ENCODE measurements at places on chromosomes 2 and 18.
A peak's percentile ranks its signal among the peaks of the same experiment; 100 is the strongest.

GRCh38 chr2:14690926-14691325 lies 58.4 kb downstream of the LRATD1 start:
- no peak for DNase-seq

GRCh38 chr2:45834858-45835257 lies 183.4 kb downstream of the PRKCE start:
- no peak for DNase-seq

DNA sequence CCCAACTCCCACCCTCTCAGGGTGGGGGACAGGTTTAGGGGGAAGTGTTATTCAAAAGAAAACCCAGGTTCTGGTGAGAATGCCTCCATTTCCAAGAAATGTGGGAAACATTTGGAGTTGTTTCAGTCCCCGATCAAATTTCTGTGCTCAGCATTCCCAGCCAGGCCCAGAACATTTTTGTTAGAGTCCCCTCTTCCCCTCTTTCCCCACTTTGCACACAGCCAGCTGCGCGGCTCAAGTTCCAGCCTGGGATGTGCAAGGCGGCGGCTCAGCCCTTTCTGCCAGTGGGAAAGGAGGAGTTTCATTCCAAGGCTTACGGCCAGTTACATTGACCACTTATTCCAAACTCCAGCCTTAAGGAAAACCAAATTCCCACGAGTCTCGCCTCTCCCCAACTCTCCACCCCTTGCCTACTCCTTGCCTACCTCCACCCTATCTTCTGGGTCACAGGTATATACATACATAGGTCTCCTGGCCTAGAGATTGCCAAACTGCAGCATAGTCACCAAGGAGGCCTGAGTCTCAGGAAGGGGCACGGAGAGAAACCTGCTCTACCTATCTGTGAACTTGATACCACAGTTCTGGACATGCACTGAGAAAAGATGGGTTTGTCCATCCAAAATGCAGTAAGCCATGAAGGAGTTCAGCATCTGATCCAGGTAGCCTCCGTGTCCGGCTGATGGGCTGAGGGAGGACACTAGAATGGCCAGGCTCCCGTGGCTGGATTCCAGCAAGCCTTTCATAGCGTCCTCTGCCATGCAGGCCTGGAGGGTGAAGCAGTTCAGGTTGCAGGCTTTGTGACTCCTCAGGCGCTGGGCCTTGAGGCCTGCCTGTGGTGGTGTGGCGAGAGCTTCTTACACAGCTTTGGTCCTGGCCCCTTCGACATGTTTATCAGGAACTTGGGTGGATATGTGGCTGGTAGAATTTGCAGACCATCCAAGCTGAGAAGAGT lies 154.5 kb downstream of the ZFP36L2 start:
- peak; percentile 90 for DNase-seq

GRCh38 chr2:138193416-138194213 lies 229.3 kb downstream of the HNMT start:
- DNase-seq = no peak

- no peak for DNase-seq
Observed at GRCh38 chr2:112648081-112648480, 2.3 kb downstream of the SLC20A1 start.

DNA sequence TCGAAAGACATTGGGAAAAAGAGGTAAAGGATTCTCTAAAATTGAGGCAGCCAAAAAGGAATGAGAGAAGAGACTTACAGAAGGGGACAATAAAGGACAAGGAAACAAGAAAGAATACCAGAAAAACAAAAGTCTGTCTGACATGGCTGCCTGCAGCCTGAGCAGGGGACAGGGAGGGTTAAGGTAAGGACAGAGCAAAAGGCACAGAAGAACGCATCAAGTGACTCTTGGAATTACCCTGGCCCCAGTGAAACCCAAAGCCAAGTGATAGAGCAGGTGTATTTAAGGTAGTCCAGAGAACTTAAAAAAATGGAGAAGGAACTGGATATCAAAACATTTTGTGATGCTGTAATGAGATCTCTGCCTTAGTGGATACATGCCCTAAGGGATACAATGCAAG lies 47.1 kb upstream of the XIRP2 start:
- no peak for DNase-seq

DNA sequence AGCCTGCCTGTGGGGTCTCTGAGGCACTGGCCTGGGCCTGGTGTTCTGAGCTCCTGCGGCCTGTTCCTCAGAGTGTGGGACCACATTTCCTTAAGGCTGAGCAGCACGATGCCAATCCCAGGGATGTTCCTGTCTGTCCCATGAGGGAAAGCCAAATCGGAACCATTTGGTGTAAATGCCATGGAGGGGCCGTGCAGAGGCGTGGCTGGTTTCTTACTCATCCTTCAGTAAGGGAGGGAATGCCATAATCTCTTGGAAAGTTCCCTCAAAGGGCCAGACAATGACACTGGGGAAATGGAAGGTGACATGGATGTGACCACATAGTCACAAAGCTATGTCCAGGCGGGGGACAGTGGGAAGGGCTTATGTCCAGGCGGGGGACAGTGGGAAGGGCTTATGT lies 14.4 kb upstream of the PTMA start:
- no peak for DNase-seq

DNA sequence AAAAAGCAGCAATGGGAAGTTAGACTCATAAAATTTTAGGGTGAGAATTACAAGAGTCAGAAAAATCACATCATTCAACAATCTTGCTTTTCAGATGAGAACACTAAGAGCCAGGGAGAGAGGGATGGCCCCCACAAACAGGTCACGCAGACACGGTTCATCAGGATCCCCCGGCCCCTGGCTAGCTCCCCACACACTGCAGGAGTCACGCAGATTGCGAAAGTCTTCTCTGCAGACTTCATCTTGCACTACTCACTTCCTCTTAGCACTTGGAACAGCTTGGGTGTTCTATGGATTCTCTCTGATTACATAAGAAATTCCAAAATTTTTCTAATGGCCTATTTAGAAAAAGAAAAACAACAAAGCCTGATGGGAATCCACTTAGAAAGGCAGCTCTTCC lies 21.6 kb upstream of the SULT1C2 start:
- DNase-seq = no peak

DNA sequence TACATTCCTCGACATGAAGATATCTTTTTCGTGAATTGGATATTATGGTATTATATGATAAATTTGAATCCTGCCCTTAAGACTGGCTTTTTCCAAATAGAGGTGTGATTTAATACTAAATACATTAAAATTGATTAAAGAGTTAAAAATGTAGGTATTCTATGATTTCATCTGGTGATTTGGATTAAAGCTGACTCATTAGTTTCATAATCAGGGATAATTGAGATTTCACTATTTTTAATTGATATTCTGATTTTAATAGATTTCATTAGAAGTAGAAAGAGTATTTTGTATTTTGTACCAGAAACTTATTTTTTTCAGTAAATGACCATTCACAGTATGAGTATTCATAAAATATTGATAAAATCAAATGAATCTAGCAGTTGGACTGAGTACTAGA lies 524.1 kb downstream of the PLCL1 start:
- no peak for DNase-seq

- DNase-seq = no peak
Observed at GRCh38 chr2:190270298-190270697, 49.3 kb downstream of the HIBCH start.

DNA sequence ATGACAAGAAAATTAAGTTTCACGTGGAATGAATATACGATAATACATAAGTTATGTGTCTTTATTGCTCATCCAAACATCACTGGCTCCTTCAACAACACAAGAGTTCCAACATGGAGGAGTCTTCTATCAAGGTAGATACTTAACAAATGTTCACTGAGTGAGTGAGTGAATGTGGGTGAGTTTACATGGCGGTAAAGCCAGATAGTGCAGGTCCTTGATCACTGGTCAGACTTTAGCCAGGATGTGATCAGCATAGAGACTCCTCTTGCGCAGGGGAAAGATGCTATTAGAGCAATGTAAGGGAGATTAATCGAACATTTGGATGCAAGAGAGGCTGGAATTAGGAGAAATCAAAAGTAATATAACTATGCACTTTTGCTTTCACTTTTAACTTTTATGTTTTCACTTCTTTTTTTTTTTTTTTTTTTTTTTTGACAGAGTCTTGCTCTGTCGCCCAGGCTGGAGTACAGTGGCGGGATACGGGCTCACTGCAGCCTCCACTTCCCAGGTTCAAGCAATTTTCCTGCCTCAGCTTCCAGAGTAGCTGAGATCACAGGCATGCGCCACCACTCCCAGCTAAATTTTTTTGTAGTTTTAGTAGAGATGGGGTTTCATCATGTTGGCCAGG lies 249.0 kb upstream of the ID2 start:
- no peak for DNase-seq

- no peak for DNase-seq
Observed at GRCh38 chr2:150606380-150607060, 119.1 kb upstream of the RND3 start.

- DNase-seq = no peak
Observed at GRCh38 chr2:215900843-215901242, 112.5 kb downstream of the MREG start.

DNA sequence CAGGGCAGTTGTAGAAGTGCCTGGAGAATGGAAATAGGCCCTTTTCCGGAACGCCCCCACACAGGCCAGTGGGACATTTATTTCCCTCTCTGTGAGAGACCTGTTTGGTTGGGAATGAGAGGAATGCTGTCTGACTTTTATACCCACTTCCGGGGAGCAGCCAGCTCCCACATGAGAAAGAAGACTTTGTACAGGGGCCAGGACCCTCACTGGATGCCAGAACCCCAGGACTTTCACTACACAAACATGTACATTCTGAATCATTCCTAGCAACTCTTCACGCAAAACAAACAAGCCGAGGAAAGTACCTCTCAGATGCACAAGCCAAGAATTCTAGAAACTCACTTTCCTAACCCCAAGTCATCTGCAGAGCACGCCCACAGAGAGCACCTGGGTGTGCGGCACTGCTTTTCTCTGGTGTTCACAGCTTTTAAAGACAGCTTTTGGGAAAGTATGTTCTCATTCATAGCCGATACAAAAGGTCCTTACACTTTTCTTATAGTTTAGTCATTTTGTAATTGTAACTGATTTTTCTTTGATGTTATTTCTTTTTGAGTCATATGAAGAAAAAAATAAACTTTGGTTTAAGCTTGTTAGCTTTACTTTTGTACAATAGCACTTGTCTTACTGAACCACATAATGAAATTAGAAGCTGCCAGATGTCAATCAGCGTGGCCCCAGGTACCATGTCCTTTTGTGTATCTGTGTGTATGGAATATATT lies 856.1 kb upstream of the ID2 start:
- no peak for DNase-seq

- DNase-seq = no peak
Observed at GRCh38 chr2:193963472-193964119, 1693.4 kb upstream of the SLC39A10 start.

- DNase-seq = peak; percentile 65
Observed at GRCh38 chr18:51621113-51621863, 423.8 kb upstream of the MEX3C start.

DNA sequence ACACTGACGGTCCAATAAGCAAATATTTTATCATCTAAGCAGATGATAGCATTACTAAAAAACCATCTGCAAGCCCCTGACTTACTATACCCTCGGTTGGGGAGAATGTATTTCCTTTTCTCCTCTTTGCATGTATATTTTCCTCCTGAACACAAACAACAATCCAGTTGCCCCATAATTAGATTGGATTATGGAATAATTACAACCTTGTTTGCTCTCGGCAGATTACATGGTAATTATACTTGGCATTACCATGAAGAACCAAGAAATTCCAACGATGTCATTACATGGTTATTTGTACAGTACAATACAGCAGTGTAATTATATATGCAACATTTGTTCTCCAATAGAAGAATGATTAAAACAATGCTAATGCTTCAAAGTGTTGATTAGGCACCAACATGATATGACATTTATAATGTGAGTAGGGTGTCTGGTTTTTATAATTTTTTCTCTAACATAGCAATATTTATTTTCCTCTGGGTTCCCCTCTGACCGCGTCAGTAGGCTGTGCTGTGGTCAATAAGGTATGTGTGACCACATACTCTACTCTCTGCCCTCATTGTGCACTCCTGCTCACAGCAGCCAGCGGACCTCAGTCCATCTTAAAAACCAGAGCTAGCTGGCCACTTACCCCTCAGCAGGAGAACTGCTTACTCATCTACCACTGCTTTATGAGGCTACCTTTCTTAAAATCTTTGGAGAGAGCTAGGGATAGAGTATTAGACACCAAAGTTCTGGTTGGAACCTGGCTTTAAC lies 176.1 kb downstream of the INSIG2 start:
- DNase-seq = no peak

GRCh38 chr2:67476809-67477790 lies 80.0 kb downstream of the ETAA1 start:
- DNase-seq = no peak

GRCh38 chr2:55478610-55479304 lies 40.8 kb upstream of the CFAP36 start:
- no peak for DNase-seq

DNA sequence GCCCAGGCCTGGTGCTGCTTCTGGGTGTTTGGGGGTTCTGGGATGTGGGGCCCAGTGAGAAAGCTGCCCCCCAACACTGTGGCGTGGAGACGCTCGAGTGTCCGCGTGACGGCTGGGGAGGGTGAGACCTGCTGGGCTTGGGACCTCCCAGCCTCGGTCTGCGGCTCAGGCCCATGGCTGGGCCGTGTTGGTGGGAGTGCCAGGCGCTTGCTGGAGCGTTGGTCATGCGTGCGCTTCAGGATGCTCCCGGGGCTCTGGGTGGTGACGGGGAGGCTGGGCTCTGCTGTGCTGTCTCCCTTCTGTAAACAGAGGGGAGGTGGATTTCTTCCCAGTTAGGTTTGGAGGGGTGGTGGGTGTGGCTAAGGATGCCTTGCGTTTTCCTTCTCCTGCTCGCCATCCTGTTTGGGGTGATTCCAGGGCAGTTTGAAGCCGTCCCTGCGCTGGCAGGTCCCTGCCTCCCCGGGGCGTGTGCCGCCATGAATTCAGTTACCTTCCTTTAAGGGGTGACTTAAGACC lies 606 bp downstream of the GAL3ST2 start:
- DNase-seq = no peak

DNA sequence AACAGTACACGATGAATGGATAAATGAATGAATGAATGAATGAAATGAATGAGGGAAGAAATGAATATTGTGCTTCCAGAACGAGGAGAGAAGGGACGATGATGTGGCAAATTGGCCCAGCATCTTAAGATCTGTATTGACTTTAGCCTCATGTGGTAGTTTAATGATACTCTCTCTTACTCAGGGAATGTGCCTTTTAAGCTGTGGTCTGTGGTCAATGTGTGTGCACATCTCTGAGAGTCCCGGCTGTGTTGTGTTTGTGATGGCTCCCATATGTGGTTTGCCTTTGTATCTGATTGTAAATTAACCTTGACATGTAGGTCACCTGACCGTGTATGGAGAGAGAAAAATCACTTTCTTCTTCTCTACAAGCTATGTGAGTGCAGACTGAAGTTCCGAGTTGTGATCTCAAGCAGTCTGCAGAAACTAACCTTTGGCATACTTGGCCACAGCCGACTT lies 91.2 kb downstream of the NEDD4L start:
- DNase-seq = peak; percentile 50

GRCh38 chr2:113979191-113980128 lies 89.6 kb downstream of the ACTR3 start:
- DNase-seq = no peak

Measured in left hindlimb (tissue), 1 donor.